ENCODE measurements at places on chromosomes 12 and 14. TPM values are rescaled to one million over a fixed set of nuclear protein-coding genes. Genes with fewer than 3 reads are reported as not detected.

The AICDA gene
- not detected for total RNA-seq

DNA sequence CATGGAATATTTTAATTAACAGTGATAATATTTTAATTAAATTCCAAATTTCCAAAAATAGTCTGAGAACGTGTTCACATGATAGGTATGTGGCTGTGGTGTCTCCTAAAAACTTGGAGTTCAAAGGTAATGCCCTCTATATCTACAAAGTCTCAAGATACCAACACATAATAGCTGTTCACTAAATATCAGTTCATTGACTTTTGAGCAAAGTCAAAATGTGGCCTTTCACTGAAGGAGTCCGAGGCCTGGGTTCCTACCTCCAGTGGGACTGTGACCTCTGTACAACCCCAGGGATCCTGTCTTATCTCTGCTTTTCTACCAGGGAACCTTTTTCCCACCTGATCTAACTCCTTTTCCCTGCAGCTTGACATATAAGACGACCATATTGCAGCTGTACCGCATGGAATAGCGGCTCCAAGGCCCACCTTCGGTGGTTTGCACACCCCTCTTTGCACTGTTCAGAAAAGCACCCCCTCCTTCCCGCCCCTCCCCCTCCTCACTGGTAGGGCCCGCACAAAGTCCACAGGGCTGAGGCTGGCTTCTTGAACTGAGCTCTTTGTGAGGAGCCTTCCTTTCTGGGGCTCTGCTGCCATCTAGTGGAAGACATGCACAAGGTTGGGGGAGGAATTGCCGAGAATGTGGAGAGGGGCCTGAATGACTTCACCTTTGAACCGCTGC lies 3.1 kb downstream of the CCND2 start:
- H3K36me3 ChIP-seq, result peaks cover 14% of the 10 kb centered on the region
- DNase-seq, result peak; percentile 82

GRCh38 chr12:16891673-16892072 lies 285.7 kb upstream of the LMO3 start:
- no peak overlapping the region for H3K4me3 ChIP-seq
- no peak overlapping the region for H3K27ac ChIP-seq
- DNase-seq, result no peak

GRCh38 chr12:58750484-58750883 lies 169.8 kb downstream of the LRIG3 start:
- no peak overlapping the region for H3K27ac ChIP-seq
- no peak overlapping the region for H3K4me3 ChIP-seq
- no peaks in the 10 kb centered on the region for H3K36me3 ChIP-seq
- no peak for DNase-seq
- H3K27me3 ChIP-seq, result no peaks in the 10 kb centered on the region
- H3K4me1 ChIP-seq, result no peaks in the 10 kb centered on the region

The RNASE7 gene
- not detected for total RNA-seq

The SLC5A8 gene
- 0.12 TPM for total RNA-seq

The OLR1 gene
- not detected for total RNA-seq

DNA sequence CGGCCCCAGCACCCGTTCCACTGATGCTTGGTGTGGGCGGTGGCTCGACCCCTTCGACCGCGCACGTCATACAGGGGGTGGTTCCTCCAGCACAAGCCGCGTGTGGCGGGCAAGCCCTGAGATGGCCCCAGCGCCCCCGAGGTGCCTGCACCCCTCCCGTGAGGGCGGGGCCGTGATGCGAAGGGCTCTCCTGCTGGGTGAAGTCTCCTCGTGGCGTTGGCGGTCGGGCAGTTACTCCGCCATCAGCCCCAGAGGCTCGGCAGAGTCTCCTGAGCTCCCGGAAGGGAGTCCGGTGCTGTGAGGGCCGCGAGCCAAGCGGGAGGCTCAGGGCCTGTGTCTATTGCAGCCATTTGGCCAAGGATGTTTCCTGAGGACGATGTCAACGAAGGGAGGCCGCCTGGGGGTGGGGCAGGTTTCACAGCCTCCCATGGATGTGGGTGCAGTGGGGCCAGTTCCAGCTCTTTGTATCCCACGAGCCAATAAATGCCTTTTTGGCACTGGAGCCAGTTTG lies 78.1 kb upstream of the GALNT9 start:
- H3K27ac ChIP-seq, result no peak overlapping the region
- H3K27me3 ChIP-seq, result peaks cover 83% of the 10 kb centered on the region
- no peaks in the 10 kb centered on the region for H3K4me1 ChIP-seq
- no peak overlapping the region for H3K4me3 ChIP-seq

The NOXRED1 gene
- 1.6 TPM for total RNA-seq

- peaks cover 9% of the 10 kb centered on the region for H3K4me1 ChIP-seq
- no peak overlapping the region for H3K4me3 ChIP-seq
- no peaks in the 10 kb centered on the region for H3K27me3 ChIP-seq
- no peak overlapping the region for H3K27ac ChIP-seq
- DNase-seq, result no peak
Observed at GRCh38 chr14:99472937-99473336, 7.7 kb downstream of the SETD3 start.

GRCh38 chr12:109302358-109302757 lies 6.7 kb downstream of the FOXN4 start:
- H3K27me3 ChIP-seq, result peaks cover 86% of the 10 kb centered on the region
- no peak overlapping the region for H3K4me3 ChIP-seq
- DNase-seq, result no peak

The MYH6 gene
- total RNA-seq, result not detected

GRCh38 chr14:63578300-63578699 lies 35.1 kb upstream of the PPP2R5E start:
- no peak overlapping the region for H3K4me3 ChIP-seq
- no peak for DNase-seq
- H3K36me3 ChIP-seq, result no peaks in the 10 kb centered on the region
- H3K4me1 ChIP-seq, result peaks cover 7% of the 10 kb centered on the region
- no peak overlapping the region for H3K27ac ChIP-seq

DNA sequence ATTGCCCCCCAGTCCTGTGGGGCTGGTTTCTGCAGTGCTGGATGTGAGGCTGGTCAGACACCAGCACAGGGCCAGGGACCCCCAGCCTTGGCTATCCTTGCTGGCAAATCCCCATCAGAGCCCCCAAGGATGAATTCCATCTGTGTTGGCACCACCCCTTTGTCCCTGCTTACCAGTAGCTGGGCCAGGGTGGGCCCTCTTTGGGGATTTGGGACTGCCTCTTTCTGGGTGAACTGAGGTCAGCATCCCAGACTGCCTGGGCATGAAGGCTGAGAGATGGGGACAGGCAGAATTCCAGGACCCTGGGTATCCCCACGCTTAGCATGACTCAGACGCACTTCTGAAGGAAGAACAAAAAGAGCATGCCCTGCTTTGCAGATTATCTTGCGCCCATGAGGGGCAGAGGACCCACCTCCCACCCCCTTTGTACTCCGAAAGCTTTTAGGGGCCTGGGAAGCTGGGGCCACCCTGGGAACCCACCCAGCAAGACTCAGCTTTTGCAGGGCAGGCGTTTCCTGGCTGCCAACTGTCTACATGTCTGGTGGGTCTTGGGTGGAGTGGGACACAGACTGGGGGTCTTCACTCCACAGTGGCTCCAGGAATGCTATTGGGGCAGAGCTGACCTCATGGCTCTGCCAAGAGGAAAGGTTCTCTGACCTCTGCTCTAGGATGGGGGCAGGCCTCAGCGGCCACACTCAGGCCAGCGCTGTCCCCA lies 26.8 kb downstream of the RFLNA start:
- no peak overlapping the region for H3K27ac ChIP-seq
- no peak for DNase-seq
- peaks cover 32% of the 10 kb centered on the region for H3K36me3 ChIP-seq
- H3K4me3 ChIP-seq, result no peak overlapping the region
- H3K4me1 ChIP-seq, result no peaks in the 10 kb centered on the region

- peaks cover 49% of the 10 kb centered on the region for H3K4me1 ChIP-seq
- H3K4me3 ChIP-seq, result no peak overlapping the region
- no peak overlapping the region for H3K27ac ChIP-seq
- H3K27me3 ChIP-seq, result no peaks in the 10 kb centered on the region
Observed at GRCh38 chr12:65672441-65672840, 151.8 kb upstream of the HMGA2 start.

- DNase-seq, result no peak
- no peak overlapping the region for H3K27ac ChIP-seq
- peaks cover 22% of the 10 kb centered on the region for H3K27me3 ChIP-seq
- no peak overlapping the region for H3K4me3 ChIP-seq
- no peaks in the 10 kb centered on the region for H3K36me3 ChIP-seq
Observed at GRCh38 chr12:105882404-105882803, 256.4 kb downstream of the NUAK1 start.

DNA sequence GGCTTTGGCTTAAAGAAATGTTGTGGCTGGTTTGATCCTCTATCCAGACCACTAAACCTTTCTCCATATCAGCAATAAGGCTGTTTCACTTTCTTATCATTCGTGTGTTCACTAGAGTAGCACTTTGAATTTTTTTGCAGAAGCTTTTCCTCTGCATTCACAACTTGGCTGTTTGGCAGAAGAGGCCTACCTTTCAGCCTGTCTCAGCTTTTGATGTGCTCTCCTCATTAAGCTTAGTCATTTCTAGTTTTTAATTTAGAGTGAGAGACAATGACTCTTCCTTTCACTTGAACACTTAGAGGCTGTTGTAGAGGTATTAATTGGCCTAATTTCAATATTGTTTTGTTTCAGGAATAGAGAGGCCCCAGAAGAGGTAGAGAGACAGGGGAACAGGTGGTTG lies 13.8 kb downstream of the KCNMB4 start:
- H3K4me1 ChIP-seq, result no peaks in the 10 kb centered on the region
- peaks cover 9% of the 10 kb centered on the region for H3K36me3 ChIP-seq
- H3K4me3 ChIP-seq, result no peak overlapping the region
- DNase-seq, result no peak
- H3K27me3 ChIP-seq, result no peaks in the 10 kb centered on the region
- H3K27ac ChIP-seq, result no peak overlapping the region

The SRRM4 gene
- total RNA-seq, result not detected

The FGF6 gene
- not detected for total RNA-seq

- DNase-seq, result no peak
- H3K27ac ChIP-seq, result peak overlapping the region; percentile 75
- H3K36me3 ChIP-seq, result peaks cover 16% of the 10 kb centered on the region
- H3K4me1 ChIP-seq, result peaks cover 12% of the 10 kb centered on the region
- H3K4me3 ChIP-seq, result peak overlapping the region; percentile 58
Observed at GRCh38 chr12:53324113-53324778, 2.8 kb upstream of the AAAS start.

The CAPZA3 gene
- 0.45 TPM for total RNA-seq

The GUCY2C gene
- not detected for total RNA-seq

- peak; percentile 77 for DNase-seq
- peaks cover 9% of the 10 kb centered on the region for H3K4me1 ChIP-seq
- H3K27me3 ChIP-seq, result no peaks in the 10 kb centered on the region
- peak overlapping the region; percentile 84 for H3K4me3 ChIP-seq
- H3K27ac ChIP-seq, result peak overlapping the region; percentile 97
Observed at GRCh38 chr14:63642229-63642611, 549 bp upstream of the WDR89 start.

DNA sequence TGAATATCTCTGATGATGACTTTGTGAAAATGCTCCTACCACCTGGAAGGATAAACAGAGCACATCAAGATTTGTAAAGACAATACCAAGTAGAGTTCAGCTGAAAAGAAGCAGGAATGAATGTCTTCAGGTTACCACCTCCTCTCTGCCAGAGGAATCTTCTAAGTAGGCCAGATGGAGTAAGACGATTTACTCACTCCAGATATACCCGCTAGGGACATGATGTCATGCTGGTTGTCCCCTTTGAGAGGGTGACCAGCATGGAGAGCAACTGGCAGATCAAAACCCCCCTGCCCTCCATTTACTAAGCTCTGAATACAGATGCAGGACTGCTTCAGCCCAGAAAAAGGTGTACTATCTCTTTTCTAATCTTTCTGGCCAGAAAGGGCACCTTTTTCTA lies 39.3 kb upstream of the HSPB8 start:
- no peaks in the 10 kb centered on the region for H3K4me1 ChIP-seq
- H3K27me3 ChIP-seq, result peaks cover 88% of the 10 kb centered on the region
- no peak for DNase-seq
- no peak overlapping the region for H3K27ac ChIP-seq

The TPPP2 gene
- total RNA-seq, result not detected

The WSCD2 gene
- not detected for total RNA-seq

DNA sequence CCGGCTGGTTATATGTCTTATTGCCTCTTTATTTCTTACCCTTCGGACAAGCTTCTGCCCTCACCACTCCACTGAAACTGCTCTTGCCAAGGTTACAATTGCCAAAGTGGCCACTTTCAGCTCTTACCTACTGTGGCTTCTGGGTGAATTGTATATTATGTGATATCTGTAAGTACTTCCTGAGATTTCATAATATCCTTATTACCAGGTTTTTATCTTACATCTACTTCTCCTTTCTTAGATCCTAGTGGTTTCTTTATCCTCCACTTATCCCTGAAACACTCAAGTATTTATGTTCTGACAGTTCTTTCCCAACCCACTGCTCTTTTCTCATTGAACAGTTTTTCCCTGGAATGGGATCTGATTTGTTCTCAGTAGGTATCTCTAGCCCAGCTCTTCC lies 10.5 kb downstream of the CELA1 start:
- no peaks in the 10 kb centered on the region for H3K36me3 ChIP-seq
- no peak overlapping the region for H3K27ac ChIP-seq
- no peak overlapping the region for H3K4me3 ChIP-seq
- no peak for DNase-seq
- H3K27me3 ChIP-seq, result no peaks in the 10 kb centered on the region

The SDR9C7 gene
- not detected for total RNA-seq

DNA sequence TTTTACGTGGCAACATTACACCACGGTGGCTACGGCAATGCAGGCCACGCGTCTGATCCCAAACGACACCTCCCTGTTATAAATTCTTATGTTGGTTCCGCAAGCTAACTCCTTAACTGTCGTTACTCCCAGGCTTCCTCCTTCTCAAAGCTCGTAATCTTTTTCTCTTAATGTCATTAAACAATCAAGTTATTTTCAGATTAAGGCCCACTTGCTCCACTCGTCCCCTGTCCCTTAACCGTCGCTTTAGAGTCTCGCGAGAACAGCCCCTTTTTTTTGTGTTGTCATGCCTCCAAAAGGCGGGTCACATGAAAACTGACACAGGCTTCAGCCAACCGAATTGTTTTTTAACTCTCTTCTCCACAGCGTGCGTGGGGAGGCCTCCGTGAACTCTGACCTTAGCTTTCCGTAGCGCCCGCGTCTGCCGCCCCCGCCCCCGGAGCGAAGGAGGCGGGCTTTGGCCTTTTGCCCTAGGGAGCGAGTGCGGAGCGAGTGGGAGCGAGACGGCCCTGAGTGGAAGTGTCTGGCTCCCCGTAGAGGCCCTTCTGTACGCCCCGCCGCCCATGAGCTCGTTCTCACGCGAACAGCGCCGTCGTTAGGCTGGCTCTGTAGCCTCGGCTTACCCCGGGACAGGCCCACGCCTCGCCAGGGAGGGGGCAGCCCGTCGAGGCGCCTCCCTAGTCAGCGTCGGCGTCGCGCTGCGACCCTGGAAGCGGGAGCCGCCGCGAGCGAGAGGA lies at the start of gene CAND1:
Gene CAND1, plus strand, starts transcription at position 463 of the 737 bp plus-strand sequence. CDS start 360 bp downstream, outside the sequence.
- peaks cover 33% of the 10 kb centered on the region for H3K36me3 ChIP-seq
- H3K4me3 ChIP-seq, result peak within 1 kb of the TSS; percentile 75
- H3K4me1 ChIP-seq, result peaks cover 3% of the 10 kb centered on the region
- peak within 1 kb of the TSS; percentile 99 for H3K27ac ChIP-seq
- no peaks in the 10 kb centered on the region for H3K27me3 ChIP-seq
- DNase-seq, result peak; percentile 96

GRCh38 chr14:101122237-101123141 lies 219.0 kb upstream of the RTL1 start:
- peaks cover 11% of the 10 kb centered on the region for H3K27me3 ChIP-seq

The KERA gene
- not detected for total RNA-seq

Measured in Calu3 (cell line).